Fibroblast of gingiva (primary cell): ENCODE measurements at places on chromosomes 12 and 14.
A peak's percentile ranks its signal among the peaks of the same experiment; 100 is the strongest.

DNA sequence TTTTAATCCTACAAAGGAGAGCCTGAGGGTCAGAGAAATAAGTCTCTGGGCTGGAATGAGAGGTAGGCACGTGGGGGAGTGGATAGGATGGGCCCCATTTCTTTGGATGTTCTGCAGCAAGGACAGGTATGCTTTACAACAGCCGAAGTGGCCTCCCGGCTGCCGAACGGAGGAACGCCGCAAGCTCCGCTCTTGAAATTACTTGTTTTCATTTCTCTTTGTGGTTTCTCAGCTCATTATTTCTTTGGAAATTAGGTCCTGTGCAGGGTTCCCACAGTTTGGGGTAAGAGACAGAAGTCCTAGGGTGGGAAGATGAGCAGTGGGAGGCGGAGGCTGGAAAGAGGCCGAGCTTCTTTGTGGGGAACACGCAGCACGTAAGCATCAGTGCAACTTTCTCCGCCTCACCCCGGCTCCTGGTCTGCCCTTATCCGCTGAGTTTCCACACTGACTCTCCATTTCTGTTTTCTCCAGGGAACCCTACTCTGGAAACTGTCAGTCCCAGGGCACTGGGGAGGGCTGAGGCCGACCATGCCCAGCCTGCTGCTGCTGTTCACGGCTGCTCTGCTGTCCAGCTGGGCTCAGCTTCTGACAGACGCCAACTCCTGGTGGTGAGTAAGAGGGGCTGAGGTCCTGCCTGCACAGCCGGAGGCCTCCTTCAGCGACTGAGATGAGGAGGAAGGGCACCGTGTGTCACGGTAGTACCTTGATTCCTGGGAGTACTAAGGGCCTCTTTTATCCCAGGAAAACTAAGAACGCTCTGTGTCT is 2.0 kb downstream of the WNT5B start:
- no peak for DNase-seq

DNA sequence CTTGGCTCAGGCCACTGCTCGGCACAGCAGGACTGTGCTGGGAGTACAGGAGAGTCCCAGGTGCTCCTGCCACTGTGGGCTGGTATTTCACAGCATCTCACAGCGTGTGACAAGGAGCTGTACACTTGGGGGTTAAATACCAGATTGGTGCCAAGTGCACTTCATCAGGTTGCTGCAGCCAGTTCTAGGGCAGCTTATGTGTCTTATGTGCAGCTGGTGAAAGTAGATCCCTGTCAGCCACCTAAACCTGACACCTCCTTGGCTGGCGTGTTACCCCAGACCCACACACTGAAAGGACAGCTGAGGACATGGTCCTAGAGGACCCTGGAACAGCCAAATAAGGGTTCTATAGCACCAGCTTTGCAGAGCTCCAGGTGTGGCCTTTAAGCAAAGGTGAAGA is 18.9 kb downstream of the PLEKHH1 start:
- no peak for DNase-seq

DNA sequence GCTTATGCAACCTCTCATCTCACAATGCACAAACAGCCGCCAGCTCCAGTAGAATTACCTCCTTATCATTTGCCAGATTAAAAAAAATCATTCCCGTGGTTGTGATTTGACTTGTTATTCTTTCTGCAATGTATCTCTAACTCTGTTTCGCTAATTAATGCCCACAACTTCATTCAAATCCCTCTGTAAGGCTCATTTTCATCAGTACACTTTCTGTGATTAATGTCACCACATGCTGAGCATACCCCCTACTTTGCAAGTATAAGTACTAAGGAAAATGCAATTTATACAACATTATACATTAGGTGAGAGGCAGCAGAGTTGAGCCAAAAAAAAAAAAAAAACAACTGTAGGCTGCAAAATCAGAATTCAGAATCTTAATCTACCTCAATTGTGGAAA is 166.0 kb downstream of the FSCB start:
- no peak for DNase-seq

DNA sequence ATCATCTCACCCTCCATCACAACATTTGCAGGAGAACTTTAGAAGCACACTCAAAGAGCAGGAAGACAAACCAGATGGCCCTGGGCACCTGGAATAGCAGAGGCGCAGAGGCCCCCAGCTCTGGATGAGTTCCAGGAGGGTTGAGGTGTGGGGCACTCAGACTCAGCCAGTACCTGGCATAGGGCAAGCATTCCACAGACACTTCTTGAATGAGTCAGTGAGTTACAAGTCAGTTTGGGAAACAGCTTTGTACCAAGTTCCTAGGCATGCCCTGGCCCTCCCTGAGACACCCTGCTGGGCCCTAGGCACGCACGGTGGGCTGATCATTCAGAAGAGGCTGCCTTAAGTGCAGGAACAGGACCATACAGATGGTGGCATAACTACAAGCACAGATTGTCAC is 54.3 kb downstream of the MAP3K9 start:
- DNase-seq = no peak

DNA sequence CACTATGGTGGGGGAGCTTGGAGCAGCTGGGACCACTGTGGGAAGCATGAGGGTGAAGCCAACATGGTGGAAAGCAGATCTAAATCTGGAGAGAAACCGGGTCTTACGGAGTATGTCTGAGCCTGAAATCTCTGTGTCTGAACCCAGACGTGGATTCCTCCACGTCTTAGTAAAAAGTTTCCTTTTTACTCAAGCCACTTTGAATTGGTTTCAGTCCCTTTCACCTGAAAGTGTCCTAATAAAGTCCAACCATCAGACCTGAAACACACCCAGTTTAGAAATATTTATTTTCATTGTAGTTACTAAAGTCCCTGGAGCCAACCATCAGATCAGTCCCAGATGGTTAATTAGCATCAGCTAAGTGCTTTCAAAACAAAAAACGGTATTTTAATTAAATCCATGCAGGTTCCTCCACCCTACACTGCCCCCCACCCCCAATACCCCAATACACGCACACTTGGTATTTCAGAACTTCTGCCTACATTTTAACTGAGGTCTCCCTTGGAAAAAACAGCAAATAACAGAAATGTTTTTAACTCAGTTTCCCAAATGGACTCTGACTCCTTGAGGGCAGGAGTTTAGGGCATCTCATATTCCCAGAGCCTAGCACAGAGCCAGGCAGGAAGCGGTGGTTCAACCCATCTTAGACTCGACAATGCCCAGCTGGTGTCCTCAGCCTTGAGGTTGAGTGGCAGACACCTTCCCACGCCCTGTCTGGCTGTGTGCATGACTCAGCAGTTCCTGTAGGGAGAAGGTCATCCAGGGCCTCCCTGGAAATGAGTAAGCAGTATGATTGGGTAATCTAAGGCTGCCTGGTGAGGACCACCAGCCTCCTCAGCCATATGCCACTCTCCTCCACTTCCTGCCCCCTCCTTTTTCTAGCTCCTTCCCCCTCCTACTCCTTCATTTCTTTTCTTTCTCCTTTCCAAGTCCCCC is 175.8 kb downstream of the TTC8 start:
- peak; percentile 97 for DNase-seq

GRCh38 chr12:71999795-72000194 is 61.1 kb downstream of the TPH2 start:
- no peak for DNase-seq

DNA sequence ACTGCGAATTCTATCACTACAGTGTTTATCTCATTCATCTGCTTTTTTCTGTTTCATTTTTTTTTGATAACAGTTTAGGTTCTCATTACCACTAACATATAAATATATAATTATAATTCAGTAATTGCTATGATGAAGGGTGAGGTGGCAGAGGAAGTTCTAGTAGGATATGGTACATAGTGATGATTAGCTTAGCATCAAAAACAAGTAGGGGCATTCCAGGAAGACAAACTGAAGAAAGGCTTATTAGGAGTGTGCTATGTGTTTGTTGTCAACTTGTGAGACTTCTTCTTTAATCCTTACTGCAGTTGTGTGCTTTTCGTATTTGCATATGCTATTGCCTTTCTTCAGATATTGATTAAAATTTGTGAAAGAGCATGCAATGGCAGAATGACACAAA is 20.6 kb downstream of the FUT8 start:
- DNase-seq = no peak

DNA sequence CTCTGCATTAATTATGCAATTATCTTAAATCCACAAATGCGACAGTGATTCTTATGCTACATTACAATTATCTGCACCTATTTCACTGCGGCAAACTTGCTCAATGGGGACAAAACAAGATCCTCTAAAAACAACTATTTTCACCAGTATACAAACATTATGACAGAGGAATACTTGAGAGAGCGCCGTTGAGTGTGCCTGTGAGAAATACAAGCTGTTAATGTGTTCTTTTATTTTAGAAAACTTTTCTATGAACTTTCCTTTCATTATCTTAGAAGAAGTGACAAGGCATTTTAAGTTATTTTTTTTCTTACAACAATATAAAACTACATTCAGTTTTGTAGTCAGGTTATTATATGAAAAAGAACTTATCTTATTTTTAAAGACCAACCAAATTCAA is 1247.0 kb downstream of the FSCB start:
- DNase-seq = no peak

GRCh38 chr12:131242741-131243496 is 289.2 kb downstream of the ADGRD1 start:
- DNase-seq = no peak

DNA sequence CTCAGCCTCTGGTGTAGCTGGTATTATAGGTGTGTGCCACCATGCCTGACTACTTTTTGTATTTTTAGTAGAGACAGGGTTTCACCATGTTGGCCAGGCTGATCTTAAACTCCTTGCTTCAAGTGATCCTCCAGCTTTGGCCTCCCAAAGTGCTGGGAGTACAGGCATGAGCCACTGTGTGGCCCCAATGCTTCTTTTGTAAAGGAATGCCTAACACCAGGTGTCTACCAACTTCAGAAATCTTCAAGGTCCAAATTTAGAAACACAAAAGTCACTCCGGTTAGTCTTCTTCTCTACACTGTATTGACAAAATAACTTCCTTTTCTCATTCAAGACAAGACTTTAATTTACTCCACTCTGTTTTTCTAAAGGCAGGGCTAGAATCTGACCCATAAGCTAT is 188.7 kb downstream of the PRKD1 start:
- no peak for DNase-seq

- peak; percentile 86 for DNase-seq
Observed at GRCh38 chr14:75063491-75064204, at the start of gene ACYP1. ACYP1 (minus strand) TSS chr14:75064024; CDS start chr14:75063553, 471 bp downstream.

DNA sequence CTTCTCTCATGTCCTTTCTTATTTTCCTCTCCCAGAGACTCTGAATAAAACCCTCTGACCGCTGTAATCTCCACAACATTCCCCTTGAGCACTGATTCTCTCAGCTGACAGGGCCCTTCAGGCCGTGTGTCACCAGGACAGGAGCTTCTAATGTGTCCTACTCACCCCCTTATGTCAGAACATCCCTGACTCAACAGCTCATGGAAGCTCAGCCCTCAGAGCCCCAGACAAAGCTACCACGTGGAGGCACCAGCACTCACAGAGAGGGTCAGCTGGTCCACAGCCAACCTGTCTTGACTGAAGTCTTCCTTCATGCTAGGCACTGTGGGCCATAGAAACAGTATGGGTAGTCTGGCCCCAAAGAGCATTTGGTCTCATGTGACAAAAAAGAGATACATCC is 49.8 kb downstream of the SMUG1 start:
- no peak for DNase-seq

DNA sequence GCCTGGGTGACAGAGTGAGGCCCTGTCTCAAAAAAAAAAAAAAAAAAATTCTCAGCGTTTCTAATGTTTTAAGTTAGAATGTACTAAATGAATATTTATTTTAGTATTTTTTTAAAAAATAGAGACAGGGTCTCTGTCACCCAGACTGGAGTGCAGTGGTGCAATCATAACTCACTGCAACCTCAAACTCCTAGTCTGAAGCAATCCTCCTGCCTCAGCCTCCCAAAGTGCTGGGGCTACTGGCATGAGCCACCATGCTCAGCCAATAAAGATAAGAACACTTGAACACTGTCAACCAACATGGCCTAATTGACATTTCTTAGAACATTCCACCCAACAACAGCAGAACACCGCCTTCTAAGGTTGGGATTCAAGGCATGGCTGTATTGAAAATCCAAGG is 5.1 kb upstream of the DYNC1H1 start:
- DNase-seq = no peak

DNA sequence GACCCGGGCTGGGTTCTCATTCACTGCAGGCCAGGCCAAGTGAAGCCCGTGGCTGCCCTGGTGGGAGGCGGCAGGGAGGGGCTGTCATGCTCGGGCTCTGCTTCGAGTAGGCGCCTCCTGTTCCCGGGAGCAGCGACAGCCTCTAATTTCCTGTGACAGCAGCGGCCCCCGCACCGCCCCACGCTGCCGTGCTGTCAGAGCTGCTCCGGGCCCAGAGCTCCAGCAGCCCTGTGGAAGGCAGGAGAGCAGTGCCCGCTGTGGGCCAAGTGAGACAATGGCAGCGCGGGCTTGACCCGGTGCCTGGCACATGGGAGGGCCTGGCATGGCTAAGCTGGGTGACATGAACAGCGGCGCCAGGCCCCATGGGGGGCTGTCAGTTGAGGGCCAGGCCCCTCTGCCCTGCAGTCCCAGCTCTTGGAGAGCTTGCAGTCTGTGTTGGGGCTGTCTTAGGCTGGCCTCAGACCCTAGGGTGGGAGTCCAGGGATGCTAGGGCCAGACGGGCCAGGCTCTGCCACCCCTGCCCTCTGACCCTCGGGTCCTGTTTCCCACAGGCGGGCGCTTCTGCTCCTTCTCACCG is 5.1 kb downstream of the TRMT61A start:
- DNase-seq = no peak

- no peak for DNase-seq
Observed at GRCh38 chr12:96146747-96147146, 47.4 kb upstream of the ELK3 start.

GRCh38 chr14:73460691-73461127 is 2.4 kb upstream of the NUMB start:
- no peak for DNase-seq

GRCh38 chr12:130142736-130143135 is 19.5 kb upstream of the FZD10 start:
- no peak for DNase-seq

DNA sequence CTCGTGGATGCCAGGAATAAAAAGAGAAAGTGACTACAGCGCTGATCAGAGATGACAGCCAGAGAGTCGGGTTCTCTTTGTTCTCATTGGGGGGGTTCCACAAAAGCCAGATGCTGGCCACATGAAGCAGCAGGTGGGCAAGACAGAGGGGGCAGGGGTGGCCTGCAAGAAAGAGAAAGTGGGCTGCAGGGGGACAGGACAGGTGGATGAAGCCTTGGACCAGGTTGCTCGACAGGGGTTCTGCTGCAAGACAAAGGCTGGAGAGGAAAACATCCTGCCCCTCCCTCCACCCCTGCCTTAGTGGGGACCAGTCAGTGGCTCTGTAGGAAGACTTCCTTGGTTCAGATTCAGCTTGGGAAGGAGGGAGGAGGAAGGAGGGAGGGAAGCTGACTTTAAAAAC is 126.2 kb downstream of the KSR2 start:
- DNase-seq = no peak

GRCh38 chr14:69008421-69008884 is 29.4 kb upstream of the ACTN1 start:
- no peak for DNase-seq

DNA sequence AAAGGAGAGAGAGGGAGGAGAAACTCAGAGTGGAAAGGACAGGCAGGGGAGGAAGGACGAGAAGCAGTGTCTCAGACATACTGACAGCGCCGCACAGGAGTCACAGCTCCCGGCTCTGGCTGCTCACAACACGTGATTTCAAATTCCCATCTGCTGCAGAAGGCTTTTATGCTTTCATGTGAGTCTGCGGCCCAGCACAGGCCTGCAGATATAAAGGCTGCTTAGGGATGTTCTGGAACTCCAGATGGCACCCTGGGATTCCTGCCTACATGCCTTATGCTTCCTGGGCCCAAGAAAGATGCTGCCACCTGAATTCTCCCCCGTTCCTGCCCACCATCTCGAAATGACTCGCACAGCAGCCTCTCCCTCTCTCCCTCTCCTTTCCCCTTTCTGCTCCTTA is 89.6 kb downstream of the NUAK1 start:
- no peak for DNase-seq

- DNase-seq = no peak
Observed at GRCh38 chr12:122187466-122187865, 4.5 kb downstream of the LRRC43 start.
